A549 treated with RU486 at 1 μM for 4 hours (cell line): ENCODE measurements at places on chromosomes 11 and 22. TPM values are rescaled to one million over a fixed set of nuclear protein-coding genes. Genes with fewer than 3 reads are reported as not detected.

The EXPH5 gene
- total RNA-seq = 0.02 to 0.06 TPM (median 0.04 TPM) in 4 of 5 replicates, not detected in the other

The NDUFC2 gene
- 183 to 271 TPM (median 248 TPM) in 5 replicates for total RNA-seq

The PARVA gene
- 24.3 to 28.1 TPM (median 25.1 TPM) in 5 replicates for total RNA-seq

The ADORA2A gene
- total RNA-seq = 0.71 to 1.5 TPM (median 0.94 TPM) in 5 replicates

The ZNF202 gene
- total RNA-seq = 8.8 to 10.8 TPM (median 9.9 TPM) in 5 replicates

The MPZL2 gene
- 0.06 to 0.19 TPM in 2 of 5 replicates, not detected in the others for total RNA-seq

The APOA1 gene
- total RNA-seq = 0.10 to 1.3 TPM (median 0.25 TPM) in 5 replicates

The C11orf87 gene
- 0.02 to 0.03 TPM in 2 of 5 replicates, not detected in the others for total RNA-seq

The GAB4 gene
- not detected in 5 replicates for total RNA-seq

The PRG3 gene
- total RNA-seq = not detected in 5 replicates

The KIAA1671 gene
- total RNA-seq = 7.1 to 9.9 TPM (median 9.7 TPM) in 5 replicates
